ENCODE measurements at places on chromosomes 7 and 10.

GRCh38 chr10:74748468-74749031 lies 77.8 kb upstream of the KAT6B start:
- no peak for DNase-seq

DNA sequence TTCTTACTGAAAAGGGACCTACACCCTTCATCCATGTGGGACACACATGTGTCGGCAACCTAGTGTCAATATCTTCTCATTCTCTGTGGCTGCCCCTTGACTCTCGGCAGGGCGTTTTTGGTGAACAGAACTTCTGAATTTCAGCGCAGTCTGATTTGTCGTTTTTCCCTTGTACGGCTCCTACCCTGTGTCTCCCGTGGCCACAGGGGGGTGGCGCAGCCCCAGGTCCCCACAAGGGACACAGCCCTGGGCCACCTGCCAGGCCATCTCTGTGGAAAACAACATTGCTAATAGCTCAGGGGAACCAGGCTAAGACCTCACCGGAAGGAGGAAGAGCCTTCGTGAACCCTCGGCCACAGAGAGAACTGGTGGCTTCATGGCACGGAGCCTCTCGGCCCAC lies 53.1 kb upstream of the NKX6-2 start:
- DNase-seq: no peak

GRCh38 chr10:780536-781524 lies 91.4 kb upstream of the DIP2C start:
- DNase-seq: no peak

- no peak for DNase-seq
These were observed 44.4 kb downstream of the JAKMIP3 start for GRCh38 chr10:132110111-132110521.

DNA sequence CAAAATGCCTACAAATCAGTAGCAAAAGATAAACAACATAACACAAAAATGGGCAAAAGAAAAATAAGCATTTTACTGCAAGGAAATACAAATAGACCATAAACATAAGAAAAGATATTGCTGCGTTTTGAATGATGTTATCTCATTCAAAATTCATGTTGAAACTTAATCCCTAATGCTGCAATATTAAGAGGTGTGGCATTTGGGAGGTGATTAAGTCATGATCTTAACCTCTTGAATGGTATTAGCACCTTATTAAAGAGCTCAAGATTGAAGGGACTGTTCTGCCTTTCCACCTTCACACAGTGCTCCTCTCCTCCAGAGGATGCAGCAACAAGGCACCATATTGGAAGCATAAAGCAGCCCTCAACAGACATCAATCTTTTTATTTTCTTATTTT lies 12.4 kb upstream of the TNKS2 start:
- no peak for DNase-seq

GRCh38 chr10:73650537-73651331 lies 5.1 kb downstream of the SYNPO2L start:
- DNase-seq: no peak

- peak; percentile 8 for DNase-seq
These were observed 37.0 kb upstream of the LRRC17 start for GRCh38 chr7:102875700-102876295.

GRCh38 chr10:98397089-98397600 lies 17.8 kb downstream of the PYROXD2 start:
- DNase-seq: no peak

DNA sequence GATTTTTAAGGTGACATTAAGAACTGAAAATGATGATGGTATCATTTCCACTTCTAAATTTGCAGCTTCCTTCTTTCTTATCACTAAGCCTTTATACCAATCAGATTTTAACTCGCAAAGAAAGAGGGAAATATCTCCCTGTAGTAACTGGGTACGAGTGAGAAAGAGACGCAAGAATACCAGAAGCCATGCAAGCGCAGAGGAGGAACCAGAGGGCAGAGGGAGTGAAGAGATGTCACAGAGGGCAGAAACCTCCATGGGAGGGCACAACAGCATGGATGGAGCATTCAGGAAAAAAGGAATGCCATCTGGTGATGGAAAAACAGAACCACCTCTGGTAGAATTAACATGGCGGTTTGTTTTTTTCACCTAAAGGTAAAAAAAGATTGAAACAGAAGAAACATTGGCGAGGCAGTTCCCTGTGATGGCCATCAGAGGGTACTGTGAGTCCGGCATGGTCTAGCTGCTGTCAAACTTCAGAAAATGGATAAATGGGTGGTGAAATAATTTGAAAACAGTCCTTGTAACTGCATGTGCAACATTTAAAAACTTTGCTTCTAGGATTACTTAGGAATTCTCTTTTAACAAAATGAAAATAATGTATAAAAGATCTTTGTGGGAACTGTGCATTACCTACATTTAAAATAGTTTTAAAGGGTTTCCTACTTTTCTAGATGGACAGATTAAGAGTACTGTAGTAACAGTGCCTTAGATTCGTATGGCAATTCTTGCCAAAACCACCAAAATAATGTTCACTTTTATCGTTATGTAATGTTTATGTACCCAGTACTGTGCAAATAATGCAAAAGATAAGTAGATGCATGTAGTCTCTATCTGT lies 91.8 kb downstream of the ARHGAP12 start:
- no peak for DNase-seq

DNA sequence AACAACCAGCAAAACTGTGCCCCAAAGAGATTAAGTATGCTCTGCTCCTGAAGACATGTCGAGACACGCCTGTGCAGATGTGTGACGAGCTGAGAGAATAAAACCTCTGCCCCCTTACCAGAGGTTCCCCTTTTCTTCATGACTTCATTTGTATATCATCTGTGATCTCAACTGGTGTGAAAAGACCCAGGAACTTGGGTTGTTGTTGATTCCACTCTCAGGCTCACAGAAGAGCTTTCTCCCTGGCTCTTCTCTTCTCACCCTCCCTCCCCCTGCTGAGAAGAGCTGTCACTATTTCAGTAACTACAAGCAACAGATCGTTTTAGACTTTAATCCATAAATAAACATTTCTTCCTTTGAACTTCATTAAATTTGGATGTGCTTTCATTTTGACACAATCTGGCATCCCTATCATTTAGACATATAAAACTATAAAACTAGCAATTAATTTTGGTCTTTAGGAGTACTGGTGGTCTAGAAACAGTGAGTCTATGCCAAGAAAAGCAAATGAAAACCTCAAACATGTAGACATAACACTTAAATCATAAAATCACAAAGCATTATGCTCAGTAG lies 179.3 kb upstream of the FZD8 start:
- no peak for DNase-seq

DNA sequence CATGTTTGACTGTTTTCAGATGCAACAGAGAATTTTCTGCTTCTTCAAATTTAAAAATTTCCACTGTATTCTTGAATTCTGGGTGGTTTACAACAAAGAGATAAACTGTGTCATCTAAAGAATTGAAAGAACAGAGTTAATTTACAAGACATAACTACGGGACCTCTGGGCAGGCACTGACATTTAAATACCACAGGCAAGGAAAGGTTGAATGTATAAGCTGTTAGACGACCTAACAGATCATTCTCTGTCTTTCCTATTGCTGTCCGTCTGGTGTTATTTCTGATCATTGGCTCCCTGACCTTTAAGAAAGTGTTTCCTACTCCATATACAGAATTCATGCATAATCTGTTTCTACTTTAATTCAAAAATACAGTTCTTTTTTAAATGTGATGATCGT lies 15.5 kb upstream of the PON3 start:
- no peak for DNase-seq

GRCh38 chr10:19048489-19048888 lies at the start of gene MALRD1:
Gene MALRD1 (plus strand): TSS chr10:19048801. CDS start chr10:19048939, 138 bp downstream.
- DNase-seq: no peak

DNA sequence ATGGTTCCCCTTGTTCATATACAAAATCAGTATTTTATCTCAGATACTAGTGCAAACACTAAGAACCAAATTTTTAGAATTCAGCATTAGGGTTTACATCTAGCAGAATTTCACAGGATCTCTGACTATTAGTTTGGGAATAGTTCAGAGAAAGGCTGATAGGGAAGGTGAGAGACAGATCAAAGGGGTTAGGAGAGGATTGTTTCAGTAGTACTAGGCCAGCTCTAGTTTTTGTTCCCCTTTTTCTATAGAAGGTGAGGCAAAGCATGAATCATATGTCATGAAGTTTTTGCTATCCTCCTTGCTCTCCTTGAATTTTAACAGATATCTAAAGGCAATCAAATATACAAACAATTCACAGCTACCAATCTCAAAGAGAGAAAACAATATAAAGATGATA lies 26.1 kb upstream of the CTNNA3 start:
- no peak for DNase-seq

GRCh38 chr10:79320820-79321493 lies 26.3 kb upstream of the PPIF start:
- peak; percentile 37 for DNase-seq

GRCh38 chr10:24324651-24325050 lies 115.7 kb downstream of the KIAA1217 start:
- DNase-seq: no peak

DNA sequence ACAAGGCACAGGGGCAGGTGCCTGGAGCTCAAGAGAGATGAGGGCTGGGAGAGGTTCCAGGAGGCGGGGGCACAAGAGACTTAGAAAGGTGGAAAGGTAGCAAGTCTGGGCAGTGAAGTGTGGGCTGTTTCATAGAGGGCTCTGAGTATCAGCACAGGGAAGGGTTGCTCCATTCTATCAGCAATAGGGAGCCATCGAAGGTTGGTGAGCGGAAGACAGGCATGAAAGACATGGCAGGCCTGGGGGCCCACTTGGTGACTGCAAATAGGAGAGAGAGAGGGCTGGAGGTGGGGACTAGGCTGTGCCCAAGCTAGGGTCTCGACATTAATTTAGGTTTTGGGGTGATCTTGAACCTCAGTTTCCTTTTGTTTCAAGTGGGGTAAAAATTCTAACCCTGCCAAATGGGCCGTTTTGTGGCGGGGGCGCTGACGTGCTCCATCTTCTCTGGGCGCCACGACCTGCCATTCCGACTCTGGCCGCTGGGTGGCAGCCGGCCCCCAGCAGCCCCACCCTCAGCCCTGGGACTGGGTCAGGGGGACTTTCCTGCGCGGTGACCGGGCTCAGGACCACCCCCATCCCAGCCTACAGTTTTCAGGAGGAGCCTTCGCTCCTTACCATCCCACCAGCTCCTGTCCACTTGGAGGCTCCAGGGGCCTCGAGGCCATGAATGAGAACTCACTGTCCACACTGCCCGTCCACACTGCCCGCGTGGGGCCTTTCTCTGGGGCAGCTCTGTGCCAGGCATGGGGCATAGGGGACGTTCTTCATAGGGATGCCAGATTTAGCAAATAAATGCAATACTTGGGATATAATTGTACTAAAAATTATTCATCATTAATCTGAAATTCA lies 37.2 kb upstream of the PCBD1 start:
- DNase-seq: peak; percentile 48

DNA sequence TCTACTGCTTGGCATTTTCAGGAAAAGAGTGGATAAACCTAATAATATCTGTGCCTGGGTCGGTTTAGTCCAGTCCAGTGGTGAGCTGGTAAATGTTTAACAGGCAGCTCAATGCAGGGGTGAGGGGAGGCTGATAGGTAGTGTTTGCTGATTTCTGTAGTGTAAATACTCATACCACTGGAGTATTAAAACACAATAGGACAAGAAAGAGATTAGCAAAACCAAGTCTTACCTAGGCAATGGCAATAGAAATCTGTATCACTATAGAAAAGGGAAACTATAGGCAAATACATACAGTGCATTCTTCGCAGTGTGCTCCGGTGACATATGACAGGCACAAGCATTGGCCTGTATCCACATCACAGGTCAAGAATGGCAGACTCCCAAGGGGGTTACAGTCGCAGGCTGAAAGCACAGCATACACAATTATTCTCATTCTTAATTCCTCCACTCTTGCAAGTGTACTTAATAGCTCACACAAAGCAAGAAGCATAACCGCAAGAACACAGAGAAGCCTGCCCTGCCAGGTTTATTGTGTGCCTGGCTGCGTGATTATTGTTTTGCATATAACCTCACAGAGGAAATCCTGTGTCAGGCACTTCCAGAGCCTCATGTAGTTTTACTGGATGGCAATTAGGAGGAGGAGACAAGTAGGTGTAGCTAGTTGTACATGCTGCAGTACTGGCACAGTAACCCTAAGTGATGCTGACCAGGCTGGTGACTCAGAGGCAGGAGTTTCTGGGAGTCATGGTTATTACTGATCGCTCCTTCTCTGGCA lies 35.0 kb downstream of the LAMB4 start:
- DNase-seq: no peak

DNA sequence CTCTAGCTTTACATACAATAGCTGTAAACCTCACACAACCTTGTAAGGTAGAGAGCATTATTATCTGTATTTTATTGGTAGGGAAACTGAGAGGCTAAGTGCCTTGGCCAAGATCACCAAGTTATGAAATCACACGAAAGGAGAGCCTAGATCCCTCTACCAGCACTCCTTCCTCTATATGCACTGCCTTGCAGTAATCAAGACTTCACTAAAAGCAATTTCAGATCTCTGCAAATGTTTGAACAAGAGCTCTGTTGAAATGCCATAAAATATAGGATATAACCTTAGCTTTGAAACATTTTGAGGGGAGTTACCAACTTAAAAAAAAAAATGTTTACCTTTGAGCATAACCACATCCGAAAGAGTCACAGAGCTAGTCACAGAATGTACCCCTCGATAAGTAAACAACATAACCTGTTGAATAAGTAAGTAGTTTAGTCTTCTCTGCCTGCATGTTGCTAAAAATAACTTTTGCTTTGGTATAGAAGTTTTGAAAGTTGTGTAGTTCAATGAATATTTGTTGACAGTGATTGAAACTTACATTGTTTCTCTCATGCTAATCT lies 709.4 kb downstream of the AUTS2 start:
- no peak for DNase-seq

DNA sequence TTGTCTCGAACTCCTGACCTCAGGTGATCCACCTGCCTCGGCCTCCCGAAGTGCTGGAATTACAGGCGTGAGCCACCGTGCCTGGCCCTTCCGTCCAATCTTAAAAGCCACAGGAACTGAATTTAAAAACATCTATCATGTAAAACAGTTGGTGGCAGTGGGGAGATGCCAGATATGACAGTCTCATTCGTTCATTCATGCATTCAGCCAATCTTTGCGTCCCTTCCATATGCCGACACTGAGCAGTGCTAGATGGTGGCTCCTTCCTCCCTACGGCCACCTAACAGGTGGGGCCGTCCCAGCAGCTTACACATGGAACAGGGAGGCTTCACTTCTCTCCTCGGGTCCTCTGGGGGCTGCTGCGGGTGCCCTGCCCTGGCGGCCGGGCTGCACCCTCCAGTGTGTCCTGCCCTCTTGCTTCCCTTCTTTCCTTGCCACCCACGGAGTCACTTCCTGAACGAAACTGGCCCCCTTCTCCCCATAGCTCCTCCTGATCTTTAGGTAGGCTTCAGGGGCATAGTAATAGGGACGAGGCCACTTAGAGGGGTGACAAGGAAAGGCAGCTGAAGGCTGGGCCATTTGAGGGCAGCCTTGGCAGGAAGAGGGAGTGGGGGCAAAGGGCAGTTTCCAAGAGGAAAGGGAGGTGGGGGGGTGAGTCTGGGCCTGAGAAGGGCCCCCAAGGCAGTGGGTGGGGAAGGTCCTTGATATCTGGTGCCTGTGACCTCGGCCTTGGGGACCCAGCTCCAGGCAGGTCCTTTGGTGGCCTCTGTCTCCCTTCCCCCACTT lies 53.8 kb downstream of the PROSER2 start:
- DNase-seq: no peak

Measured in stimulated activated CD4-positive, alpha-beta T cell treated with anti-CD3 and anti-CD28 coated beads, TNF-alpha, amount 100 ng/mL, for 48 hours (primary cell).